ENCODE measurements at places on chromosomes 11 and 22.

DNA sequence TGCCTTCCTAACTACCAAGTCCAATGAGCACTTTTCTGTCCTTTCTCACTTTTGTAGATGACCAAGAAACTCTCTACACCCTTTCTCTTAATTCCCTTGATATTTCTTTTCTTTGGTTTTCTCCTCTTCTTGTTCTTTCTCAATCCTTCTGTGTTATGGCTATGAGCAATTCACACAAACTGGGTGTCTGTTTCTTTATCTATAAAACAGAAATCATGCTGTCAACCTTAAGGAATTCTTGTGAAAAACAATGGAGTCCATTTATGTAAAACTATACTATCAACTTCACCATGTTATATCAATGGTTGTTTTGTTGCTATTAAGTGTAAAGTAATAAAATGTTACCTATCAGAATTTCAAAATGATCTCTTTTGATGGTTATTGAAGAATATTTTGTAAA, 7.2 kb downstream of the MTNR1B start:
- no peak for DNase-seq

DNA sequence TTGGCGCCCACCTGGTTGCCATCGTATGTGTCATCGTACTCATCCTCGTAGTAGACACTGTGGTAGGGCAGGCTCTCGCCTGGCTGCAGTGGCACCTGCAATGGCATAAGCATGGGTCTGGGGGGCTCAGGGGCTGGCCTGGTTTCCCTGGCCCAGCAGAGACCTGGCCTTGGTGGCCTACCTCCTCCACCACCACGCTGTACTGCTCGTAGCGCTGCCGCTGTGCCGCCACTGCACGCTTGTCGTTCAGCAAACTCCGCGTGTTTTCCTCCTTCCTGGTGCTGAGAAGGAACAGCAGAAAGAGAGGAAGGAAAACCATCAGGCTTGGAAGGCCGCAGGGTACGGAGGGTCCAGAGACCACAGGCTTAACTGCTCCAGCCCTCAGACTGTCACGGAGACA, 26.2 kb downstream of the UQCR10 start:
- DNase-seq, result no peak

DNA sequence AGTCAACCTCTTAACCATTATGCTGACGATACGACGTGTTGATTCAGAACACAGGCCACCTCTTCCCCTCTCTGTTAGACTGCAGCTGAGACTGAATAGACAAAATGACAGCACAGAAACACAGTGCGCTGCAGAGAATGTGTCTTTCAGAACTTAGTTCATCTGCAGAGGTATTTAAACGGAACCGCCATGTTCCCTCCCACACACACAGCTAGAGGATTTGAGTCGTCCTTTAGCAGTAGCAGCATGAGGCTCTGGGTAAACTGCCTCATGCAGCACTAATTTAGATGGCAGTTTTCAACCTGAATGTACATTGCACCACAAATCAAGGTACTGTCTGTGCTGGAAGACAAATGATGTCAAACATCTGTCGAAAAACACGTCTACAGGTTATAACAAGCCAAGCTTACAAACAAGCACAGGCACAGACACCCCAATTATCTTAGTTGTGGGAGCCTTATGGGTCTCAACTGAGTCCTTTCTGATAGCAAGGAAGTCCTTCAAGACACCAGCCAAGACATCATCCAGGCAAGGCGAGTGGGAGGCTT, 76.6 kb upstream of the LRRC4C start:
- no peak for DNase-seq

- no peak for DNase-seq
Measured at GRCh38 chr22:41290262-41291221, 4.6 kb upstream of the RANGAP1 start.

DNA sequence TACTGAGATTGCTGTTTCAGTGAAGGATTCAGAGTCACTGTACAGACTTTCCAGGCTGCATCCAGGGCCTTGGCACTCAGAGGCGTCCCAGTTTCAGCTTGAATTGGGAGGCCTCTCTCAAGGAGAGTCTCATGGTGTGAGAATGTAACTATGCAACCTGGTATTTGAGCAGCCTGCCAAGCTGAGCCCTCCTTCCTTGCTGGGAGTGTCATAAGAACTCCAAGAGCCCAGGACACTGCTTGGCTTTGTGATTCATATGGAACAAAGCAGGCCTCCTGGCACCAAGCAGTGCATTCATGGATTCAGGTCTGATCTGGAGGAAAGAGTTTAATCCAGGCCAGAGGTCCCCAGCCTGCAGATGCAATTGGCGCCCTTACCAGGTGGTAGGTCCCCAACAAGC, 171.7 kb downstream of the DBX1 start:
- DNase-seq, result no peak

- DNase-seq, result no peak
Measured at GRCh38 chr11:77035580-77035979, 1.4 kb downstream of the B3GNT6 start.

GRCh38 chr22:48889209-48889830, 938.4 kb downstream of the BRD1 start:
- no peak for DNase-seq

DNA sequence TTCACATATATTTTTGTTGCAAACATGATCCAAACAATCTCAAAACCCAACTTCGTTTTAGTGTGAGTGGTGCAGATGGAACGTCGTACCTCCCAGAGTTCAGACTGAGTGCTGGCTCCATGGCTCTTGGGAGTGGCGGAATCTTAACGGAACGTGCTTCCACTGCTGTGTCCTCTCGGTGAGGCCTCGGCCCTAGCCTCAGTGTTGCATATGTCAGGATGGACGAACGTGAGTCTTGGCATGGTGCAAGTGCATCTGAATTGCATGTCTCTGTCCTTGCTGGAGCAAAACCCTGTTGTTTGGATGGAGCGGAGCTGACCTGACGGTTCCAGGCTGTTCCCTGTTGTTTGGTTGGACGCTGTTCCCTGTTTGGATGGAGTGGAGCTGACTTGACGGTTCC, 306.8 kb downstream of the TBC1D22A start:
- no peak for DNase-seq

DNA sequence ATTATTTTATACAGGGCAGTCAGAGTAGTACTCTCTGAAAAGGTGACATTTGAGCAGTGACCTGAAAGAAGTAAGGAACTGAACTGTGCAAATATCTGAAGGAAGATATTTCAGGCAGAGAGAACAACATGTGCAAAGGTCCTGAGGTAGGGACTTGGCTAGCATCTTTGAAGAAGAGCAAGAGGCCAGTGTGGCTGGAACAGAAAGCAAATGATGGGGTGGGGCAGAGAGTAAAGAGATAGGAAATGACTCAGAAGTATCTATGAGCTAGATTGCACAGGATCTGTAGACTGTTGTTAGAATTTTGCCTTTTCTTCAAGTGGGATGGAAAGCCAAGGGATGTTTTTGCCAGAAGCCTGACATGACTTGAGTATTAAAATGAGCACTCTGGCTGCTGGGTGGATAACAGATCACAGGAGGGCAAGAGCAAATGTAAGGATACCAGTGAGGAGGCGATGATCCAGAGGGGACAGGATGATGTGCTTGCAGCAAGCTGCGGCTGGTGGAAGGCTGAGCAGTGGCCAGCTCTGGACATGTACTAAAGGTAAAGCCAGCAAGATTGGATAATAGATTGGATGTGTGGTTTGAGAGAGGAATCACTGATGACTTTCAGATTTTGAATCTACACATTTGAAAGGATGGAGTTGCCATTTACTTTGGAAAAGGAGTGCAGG, 33.2 kb upstream of the TTC12 start:
- no peak for DNase-seq

- no peak for DNase-seq
Measured at GRCh38 chr11:130150790-130151189, 8.8 kb upstream of the ST14 start.

DNA sequence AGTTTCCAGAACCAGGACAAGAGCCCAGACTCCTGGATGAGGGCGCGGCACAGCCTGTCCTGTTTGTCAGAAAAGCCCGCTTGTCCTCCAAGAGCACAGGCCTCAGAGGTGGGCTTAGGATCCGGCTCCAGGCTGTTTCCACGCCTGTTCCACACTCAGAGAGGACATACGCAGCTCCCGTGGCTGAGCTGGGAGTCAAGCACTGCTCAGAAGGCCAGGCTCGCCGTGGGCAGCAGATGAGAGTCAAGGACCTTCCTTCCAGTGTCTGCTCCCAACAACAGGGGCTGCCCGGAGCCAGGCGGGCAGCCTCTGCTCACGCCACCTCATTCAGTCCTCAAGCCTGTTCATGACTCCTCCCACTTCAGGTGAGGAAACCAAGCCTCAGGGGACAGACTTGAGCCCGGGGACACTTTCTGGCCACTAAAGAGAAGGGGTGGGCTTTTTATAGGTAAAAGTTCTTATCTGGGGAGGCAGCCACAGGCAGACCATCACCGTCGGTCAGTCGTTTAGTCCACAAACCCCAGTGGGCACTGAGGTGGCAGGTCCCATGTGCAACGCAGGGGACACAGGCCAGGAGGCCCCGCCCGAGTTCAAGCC, 3.8 kb downstream of the CYB5R3 start:
- DNase-seq, result no peak
